HTR-8/SVneo (cell line): ENCODE measurements at places on chromosomes 4 and X.

DNA sequence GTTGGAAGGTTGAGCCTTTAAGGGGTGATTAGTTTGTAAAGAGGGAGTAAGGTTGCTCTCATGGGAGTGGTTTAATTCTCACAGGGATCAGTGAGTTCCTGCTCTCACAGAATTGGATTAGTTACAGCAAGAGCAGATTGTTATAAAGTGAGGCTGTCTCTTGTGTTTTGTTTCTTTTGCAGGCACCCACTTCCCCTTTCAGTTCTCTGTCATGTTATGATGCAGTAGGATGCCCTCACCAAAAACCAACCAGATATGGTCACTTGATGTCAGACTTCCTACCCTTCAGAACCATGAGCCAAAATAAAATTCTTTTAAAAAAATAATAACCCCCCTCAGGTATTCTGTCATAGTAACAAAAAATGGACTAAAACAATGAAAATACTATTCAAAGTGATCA is 19.9 kb upstream of the IGSF1 start:
- no peak for DNase-seq

- no peak for DNase-seq
Measured at GRCh38 chr4:153577053-153577452, 107.0 kb upstream of the TLR2 start.

DNA sequence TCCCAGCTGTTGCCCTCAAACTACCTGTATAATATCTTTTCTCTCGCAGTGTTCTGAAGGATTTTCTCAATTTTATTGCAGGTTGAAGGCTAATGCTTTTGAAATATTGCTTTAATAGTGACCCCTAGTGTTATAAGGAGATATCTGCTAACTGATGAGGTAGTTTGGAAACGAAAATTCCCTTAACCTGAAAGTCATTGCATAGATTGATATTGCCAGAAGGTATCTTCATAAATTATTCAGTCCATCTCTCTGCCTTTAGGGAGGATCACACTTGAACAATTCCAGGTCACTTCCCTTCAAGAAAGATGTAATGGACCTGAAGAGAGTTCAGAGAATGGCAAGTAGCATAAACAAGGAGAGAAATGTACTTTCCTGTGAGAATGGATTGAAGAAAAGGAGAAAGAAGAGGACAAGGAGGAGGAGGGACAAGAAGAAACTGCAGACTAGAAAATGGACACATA is 44.1 kb downstream of the TIGD4 start:
- peak; percentile 49 for DNase-seq

DNA sequence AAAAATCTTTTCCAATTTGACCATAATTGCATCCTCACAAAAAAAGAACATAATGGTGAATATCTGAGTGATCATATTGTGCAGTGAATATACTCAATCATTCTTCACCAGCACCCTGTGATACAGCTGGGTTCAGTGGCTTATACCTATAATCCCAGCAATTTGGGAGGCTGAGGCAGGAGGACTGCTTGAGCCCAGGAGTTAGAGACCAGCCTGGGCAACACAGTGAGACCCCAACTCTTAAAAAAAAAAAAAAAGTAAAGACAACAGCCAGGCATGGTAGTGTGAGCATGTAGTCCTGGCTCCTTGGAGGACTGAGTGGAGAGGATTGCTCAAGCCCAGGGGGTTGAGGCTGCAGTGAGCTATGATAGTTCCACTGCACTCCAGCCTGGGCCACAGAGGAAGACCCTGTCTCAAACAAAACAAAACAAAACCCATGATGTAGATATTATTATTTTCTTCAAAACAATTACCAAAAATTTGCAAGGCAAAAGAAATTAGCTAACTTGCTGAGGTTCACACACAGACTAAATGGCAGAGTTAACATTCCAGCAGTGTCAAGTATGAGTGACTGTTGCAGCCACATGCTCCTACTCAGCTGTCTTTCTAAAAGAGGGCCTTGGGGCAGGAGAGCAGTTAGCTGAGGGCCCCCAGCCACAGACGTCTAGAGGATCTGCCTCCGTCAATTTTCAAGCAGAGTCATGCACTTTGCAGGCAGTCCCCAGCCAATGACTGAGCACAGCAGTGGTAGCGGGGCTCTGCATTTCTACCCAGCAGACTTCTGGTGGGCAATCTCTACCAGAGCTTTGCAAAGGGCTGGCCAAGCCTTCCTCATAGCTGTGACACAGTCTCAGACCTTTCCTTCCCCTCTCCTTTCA is 33.4 kb downstream of the ADGRA3 start:
- DNase-seq = no peak

DNA sequence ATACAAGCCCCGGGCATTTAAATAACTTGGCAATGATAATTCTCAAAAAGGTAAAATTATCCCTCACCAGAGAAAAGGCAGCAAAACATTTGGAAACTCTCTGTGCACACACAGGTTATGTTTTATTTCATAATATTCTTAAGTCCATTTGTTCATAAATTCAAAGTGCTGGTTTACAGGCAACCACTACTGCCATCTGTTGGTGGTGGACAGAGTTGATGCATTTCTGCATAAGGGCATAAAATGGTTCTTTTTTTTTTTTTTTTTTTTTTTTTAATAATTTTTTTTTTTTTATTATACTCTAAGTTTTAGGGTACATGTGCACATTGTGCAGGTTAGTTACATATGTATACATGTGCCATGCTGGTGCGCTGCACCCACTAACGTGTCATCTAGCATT is 31.5 kb upstream of the IL21 start:
- peak; percentile 33 for DNase-seq

DNA sequence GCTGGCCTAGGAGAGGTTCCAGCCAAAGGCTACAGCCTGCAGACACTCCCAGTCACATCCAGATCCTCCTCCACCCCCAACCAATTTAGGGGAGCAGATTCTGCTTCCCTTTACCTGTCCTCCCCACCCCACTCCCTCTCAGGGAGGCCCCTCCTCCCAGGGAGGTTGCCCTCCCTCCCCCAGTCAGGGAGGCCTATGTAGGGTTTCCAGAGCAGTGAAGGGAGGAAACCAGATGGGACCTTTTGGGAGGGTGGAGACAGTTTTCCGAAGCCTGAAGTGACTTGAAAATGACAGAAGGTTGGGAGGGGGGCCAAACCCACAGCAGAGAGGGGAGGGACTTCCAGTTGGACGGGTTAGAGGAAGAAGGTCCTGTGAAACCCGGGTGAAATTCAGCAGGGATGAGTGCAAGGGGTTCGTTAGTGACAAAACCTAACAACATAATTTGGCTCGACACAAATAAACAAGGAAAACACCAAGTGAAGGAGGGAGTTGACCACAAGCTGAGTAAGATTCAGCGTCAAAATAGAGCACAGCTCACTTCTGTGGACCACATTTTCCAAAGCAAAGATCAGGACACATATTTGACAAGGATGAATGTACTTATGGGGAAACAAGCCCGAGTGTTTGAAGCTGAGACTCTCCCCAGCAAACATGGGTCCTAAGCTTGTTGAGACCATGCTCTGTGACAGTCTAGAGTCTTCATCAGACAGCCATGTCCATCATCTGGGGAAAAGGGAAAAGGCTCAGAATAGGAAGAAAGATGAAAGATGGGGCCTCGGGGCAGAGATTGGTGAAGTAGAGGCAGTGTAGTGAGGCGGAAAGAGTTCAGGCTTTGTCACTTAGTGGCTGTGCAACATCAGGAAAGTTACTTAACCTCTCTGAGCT is 46.4 kb downstream of the PRPS1 start:
- DNase-seq = no peak

DNA sequence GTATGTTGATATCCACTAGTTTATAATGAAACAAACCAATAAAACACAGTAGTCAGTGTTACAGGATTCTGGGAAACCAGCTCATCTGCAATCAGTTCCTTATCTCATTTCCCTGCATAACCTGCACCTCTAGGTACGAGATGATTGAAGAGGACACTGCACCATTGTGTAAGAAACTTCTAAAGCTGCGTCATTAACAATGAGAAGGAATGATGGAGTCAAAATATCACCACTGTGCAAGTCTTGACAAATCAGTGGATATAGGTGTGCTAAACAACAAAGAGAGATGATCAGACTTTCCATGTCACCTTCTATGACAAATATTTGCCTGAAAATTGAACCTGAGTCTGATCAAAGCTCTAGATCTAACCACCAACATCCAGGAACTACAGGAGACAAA is 40.7 kb upstream of the DHX15 start:
- DNase-seq = no peak

- no peak for DNase-seq
Measured at GRCh38 chrX:13748486-13748885, 13.9 kb downstream of the OFD1 start.

GRCh38 chrX:20968996-20969395 is 405.2 kb upstream of the CNKSR2 start:
- peak; percentile 11 for DNase-seq

DNA sequence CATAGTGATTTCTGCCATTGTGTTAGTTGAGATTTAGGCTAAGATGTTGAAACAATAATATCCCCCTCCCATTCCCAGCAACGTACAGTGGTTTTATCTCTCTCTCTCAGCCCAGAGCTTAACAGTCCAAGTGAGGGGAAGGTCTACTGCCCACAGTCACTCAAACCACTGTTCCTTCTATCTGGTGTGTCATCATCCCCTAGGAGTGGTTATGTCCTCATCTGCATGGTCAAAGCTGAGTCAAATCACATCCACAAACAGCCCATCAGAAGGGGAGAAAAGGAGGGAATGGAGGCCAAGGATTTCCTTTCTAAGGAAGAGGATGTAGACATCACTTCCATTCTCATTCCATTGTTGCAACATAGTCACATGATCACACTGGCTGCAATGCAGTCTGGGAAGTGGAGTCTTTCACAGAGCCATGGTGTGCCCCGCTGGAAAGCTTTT is 42.8 kb upstream of the CHRNA9 start:
- no peak for DNase-seq

- peak; percentile 13 for DNase-seq
Measured at GRCh38 chr4:66688674-66689073, 856.6 kb downstream of the CENPC start.

- DNase-seq = no peak
Measured at GRCh38 chr4:4858527-4859324, 739 bp upstream of the MSX1 start.

- peak; percentile 0 for DNase-seq
Measured at GRCh38 chrX:55452833-55453124, 852 bp downstream of the MAGEH1 start.

- no peak for DNase-seq
Measured at GRCh38 chr4:135244056-135244455, 1042.5 kb upstream of the PABPC4L start.

DNA sequence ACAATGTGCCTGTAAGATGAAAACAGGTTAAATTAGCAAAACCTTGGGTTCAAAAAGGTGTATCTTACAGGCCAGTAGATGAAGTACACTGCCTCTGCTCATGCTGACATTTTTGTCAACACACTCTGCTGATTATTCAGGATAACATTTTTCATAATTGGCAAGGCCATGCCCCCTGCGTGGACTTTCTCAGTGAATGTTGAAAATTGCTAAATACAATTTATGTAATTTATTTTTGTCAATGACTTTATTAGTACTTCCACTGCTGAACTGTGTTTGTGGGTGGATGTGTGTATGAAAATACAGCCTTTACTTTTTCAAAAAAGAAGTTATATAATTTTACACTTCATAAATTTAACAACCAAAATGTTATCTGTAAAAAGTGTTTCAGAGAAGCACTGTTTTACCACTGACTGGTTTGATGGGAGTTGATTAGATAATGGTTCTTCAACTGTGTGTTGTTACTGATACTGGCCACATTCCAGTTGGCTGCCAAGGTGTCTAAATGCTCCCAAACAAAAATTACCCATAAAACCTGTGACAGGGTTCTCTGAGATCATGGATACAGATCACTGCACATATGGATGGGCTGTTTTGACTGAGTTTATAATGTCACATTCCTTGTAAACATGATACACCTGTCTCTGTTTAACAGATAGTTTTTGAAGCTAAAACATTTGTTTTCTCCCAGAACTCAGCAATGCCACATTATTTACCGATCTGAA is 151.9 kb upstream of the SLC7A11 start:
- no peak for DNase-seq

GRCh38 chrX:31243804-31244203 is 172.0 kb upstream of the FTHL17 start:
- DNase-seq = no peak

DNA sequence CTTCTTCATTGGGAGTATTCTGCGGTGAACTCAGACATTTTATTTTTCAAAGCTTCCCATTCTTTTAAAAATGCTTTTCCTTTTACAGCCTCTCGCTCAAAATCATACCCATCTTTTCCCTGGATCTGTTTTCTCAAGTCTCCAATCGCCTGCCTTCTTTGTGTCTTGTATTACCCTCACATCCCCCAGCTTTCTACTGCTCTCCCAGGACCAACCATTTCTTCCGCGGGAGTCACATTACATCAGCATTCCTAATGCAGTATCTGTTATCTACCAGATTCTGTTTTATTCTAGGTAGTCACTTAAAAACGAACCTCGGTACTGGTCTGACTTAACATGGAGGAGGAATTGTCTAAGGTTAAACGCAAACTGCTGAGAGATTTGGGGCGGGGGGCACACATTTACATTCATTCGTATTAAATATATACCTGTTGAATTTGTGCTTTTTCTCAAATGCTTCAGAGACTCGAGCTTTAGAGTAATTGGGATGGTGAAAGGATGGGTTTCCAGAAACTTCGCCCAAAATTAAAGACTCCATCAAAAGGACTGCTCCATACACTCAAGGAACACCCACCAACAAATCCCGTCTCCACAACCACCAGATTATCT is 493 bp upstream of the UCHL1 start:
- DNase-seq = peak; percentile 33

GRCh38 chr4:60033826-60034225 is 1166.3 kb upstream of the ADGRL3 start:
- DNase-seq = no peak

GRCh38 chrX:80334583-80334982 is 85.7 kb upstream of the TENT5D start:
- DNase-seq = no peak

DNA sequence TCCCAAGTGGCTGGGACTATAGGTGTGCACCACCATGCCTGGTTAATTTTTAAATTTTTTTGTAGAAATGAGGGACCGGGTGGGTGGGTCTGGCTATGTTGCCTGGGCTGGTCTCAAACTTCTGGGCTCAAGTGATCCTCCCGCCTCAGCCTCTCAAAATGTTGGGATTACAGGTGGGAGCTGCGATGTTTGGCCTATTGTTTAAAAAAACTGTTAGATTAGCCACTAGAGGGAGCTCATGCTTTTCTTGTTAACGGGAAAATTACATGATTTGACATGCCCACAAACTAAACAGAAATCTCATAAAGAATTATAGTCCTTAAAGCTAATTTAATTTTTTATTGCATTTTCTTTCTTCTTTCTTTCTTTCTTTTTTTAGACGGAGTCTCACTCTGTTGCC is 5.0 kb upstream of the SDAD1 start:
- DNase-seq = peak; percentile 23

- DNase-seq = no peak
Measured at GRCh38 chr4:33722800-33723516, 2521.4 kb downstream of the ARAP2 start.
